ENCODE measurements at places on chromosomes 12 and 14.

GRCh38 chr12:28800129-28800528 lies 348.9 kb upstream of the FAR2 start:
- no peak for DNase-seq

- no peak for DNase-seq
Measured at GRCh38 chr12:102781117-102781516, 135.9 kb downstream of the PAH start.

DNA sequence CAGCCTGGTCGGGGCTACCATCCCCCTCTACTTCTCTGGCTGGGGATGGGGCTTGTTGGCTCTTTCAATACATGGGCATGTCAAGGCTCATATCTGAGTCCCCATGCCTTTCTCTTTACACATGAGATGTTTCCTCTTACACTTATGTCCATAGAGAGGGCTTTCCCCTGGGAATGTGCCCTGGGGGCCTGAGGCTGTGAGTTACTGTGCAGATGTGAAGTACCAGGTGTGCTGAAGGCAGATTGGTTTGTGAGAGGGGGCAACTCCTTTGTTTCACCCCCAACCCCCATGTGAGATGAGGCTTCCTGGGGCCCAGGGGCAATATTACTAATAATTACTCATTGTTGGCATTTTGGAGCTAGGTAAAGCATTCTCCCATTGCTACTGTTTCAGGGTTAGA lies 32.8 kb downstream of the NRXN3 start:
- DNase-seq, result no peak

DNA sequence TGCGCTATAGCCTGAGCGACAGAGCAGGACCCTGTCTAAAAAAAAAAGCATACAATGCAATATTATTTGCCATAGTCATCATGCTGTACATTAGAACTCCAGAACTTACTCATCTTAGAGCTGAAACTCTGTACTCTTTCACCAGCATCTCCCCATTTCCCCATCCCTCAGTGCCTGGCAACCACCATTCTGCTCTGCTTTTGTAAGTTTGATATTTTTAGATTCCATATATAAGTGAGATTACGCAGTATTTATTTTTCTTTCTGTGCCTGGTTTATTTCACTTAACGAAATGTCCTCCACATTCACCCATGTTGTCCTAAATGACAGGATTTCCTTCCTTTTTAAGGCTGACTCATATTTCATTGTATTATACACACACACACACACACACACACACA lies 121.8 kb downstream of the BBS10 start:
- DNase-seq, result no peak

GRCh38 chr12:591167-592023 lies 71.8 kb downstream of the NINJ2 start:
- no peak for DNase-seq

- peak; percentile 71 for DNase-seq
Measured at GRCh38 chr14:78633752-78634151, 463.6 kb downstream of the NRXN3 start.

DNA sequence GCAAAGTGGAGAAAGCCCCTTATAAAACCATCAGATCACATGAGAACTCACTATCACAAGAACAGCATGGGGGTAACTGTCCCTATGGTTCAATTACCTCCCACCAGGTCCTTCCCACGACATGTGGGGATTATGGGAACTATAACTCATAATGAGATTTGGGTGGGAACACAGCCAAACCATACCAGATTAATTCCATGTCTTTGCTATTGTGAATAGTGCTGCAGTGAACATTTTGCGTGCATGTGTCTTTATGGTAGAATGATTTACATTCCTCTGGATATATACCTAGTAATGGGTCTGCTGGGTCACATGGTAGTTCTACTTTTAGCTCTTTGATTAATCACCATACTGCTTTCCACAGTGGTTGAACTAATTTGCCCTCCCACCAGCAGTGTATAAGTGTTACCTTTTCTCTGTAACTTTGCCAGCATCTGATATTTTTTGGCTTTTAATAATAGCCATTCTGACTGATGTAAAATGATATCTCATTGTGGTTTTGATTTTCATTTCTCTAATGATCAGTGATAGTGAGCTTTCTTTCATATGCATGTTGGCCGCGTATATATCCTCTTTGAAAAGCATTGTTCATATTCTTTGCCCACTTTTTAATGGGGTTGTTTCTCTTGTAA lies 29.7 kb upstream of the SAV1 start:
- no peak for DNase-seq
